ENCODE measurements at places on chromosomes 7 and 10.

GRCh38 chr10:60732807-60733516 lies 45.3 kb upstream of the CDK1 start:
- DNase-seq: no peak

GRCh38 chr10:55320187-55320700 lies 519.2 kb upstream of the PCDH15 start:
- no peak for DNase-seq

DNA sequence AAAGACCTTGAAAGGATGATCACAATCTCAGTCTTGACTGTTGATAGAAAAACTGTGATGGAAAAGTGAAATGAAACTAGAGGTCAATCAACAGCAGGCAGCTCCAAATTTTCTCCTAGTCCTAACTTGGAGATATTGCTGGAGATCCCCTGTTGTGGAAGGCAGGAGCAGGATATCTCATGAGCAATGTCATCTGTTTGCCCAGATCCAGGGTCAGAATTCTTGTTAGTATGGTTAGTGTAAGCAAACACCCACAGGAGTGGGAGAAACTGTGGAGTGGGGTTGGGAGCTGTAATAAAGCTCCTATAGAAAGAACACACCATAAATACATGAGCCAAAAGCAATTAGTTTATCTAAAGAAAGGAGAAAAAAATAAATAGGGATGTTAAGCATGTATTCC lies 169.0 kb downstream of the AKR1D1 start:
- no peak for DNase-seq

DNA sequence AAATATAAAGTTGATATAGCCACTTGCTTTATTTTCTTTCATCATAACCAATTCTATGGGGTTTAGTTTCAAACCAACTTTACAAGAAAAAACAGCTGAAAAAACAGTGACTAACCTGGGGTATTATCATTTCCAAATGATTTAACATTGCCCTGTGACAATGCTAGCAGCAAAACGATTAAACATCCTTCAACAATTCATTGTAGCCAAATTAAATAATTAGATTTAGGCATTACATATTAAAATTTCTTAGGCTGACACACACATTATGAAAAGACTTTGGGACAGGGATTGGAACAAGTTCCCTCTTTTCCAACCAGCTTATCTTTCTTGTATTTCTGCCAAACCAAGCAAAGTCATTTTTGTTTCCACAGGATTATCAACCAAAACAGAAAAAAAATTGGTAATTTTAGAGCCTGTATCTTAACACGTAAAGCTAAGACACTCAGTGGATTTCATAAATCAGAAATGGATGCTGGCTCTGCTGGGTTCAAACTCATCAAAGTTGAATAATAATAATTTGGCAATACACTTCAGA lies 84.0 kb downstream of the SEMA3D start:
- DNase-seq: no peak

GRCh38 chr7:74311305-74311744 lies 22.1 kb downstream of the CLIP2 start:
- no peak for DNase-seq

DNA sequence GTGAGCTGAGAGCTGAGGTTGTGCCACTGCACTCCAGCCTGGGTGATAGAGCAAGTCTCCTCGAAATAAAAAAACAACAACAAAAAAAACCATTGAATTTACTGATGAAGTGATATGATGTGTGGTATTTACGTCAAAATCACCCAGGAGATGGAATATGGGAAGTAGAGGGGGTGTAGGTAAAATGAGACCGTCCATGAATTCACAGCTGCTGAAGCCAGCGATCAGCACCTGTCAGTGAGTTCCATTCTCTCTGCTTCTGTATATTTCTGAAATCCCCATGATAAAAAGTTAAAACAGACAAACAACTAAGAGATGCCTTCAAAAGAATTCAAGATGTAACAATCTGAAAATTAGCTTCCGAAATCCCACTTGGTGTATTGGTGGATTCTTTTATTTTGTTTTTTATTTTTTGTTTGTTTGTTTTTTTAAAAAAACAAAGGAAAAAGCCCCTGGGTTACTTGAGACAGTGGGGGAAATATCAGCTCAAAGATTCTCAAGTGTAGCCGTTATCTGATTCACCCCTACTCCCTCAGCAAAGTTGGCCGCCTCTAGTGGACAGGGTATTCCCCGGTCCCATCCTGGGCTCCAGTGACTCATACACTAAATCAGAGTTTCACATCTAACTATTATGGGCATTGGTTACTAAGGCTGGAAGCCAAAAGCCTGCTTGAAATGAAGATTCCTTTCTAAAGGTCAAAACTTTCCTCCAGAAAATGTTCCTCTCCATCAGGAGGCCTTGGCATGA lies 76.4 kb downstream of the MAP3K8 start:
- DNase-seq: no peak

DNA sequence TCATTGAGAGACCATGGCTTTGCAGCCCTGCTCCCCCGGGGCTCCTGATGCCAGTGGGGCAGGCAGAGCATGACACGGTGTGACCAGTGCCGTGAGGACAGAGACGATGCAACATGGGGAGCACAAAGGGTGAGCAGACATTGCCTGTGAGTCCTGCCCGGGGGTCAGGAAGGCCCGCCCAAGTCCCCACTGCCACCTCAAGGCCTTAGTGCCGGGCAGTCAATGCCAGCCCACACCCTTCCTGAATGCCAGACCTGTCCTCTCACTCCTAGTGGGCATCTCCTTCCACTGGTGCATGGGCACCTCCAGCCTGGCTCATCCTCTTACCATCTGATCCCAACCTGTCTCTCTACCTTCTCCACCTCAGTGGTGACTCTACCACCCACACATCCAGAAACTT lies 157.9 kb upstream of the ZMIZ1 start:
- no peak for DNase-seq

DNA sequence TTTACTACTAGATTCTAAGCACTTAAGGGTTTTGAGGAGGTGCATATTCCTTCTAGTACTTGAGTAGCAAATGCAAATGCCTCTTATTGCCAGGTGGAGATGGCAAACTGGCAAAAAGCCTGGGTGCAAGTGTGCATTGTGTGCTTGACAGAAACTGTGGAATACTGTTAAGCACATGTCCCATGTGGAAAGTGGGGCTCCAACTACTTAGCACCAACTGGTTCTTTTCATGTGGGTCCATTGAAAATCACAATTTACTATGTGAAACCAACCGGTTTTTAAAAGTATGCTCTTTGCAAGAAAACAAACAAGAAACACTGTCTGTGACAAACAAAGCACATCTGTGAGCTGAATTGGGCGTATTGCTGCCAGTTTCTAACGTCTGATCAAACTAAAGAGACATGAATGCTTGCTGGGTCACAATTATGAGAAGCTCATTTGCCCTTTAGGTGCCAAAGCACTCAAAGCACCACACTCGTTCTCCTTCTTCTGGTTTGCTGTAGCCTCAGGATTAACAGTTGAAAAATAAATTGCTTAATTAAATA lies 197.4 kb downstream of the SEMA3E start:
- DNase-seq: no peak

DNA sequence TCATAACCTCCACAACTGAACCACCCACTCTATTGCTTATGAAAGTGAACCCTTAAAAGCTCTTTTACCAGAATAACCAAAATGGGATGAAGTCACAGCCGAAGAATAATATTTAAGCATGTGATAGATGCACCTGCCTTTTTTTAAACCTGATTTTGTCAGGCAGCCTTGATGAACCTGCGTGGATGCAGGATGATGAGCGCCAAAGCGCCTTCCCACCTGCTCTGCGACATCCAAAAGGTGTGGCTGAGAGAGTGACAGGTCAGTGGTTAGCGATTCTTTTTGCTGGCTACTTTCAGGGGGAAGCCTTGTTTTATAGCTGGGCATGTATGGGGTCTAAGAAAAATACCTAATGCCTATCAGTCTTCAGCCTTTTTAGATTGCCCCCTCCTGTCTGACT lies 157.8 kb downstream of the FANK1 start:
- no peak for DNase-seq

- DNase-seq: no peak
Observed at GRCh38 chr10:120052964-120053702, 160.6 kb downstream of the SEC23IP start.

DNA sequence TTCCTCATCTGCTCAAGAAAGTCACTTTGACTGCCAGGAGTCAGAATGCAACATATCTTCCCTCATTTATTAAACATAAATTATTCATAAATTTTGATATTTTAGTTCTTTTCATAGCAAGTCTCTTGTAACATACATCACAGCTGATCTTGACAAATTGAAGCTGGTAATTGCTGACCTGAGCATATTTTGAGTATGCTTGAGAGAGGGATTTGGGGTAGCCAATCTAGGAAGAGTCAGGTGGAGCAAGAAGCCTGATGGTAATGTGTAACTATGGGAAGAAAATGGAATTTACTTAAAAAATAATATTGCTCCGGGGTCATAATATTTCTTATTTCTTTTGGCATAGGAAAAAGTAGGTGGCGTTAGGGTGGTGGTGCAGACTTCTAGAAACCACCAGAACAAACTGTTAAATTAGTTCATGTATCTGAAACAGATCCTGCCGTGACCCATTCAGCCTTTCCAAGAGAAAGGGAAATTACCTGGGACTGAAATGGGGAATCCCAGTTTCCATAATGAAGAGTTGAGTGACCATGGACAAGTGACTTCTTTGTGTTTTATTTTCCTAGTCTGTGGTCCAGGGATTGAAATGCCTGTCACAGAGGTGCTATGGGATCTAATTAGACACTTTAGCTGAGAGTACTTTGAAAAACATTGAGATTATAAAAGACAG lies 12.9 kb downstream of the CPED1 start:
- DNase-seq: no peak

- DNase-seq: no peak
Observed at GRCh38 chr10:95818668-95819067, 62.7 kb downstream of the ENTPD1 start.

GRCh38 chr7:52799817-52800216 lies 235.6 kb upstream of the POM121L12 start:
- DNase-seq: no peak

DNA sequence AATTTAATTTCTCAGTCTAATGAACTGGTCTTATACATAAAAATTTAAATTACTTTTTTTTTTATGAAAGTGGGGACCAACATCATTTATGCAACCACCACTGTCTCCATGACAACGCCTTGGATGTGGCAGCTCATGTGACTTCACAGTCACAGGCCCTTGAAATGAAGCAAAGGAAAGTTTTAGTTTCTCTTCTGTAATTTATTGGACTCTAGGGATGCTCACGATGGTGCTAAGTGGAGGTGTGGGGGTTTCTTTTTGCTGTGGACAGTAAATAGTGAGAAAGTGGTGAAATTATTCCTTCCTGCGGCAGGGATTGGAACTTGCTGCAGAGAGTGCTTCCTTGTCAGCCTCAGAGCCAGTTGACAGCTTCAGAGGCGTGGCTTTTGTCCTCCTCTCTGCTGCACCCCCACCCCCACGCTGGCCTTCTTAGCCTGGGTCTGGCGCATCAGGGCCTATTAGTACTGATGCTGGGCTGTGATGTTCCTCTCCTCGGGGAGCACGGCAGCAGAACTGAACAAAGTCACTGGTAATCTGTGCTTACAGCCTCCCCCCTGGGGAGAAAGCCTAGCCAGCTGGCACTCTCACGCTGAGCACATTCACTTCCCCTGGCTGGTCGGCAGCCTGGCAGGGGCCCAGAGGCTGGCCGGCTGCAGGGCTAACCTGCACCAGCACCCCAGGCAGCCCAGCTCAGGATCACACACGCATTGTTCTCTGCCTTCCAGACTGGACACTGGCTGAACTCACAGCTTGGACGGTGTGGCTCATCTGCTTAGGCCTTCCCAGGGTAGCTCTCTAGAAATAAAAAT lies 517.5 kb upstream of the GALNT17 start:
- DNase-seq: no peak

All from stimulated activated CD8-positive, alpha-beta memory T cell treated with anti-CD3 and anti-CD28 coated beads, Interleukin-7, amount 100 ng/mL, for 1 hour (primary cell).